Natural killer cell (primary cell): ENCODE measurements at places on chromosomes 6 and 20.

DNA sequence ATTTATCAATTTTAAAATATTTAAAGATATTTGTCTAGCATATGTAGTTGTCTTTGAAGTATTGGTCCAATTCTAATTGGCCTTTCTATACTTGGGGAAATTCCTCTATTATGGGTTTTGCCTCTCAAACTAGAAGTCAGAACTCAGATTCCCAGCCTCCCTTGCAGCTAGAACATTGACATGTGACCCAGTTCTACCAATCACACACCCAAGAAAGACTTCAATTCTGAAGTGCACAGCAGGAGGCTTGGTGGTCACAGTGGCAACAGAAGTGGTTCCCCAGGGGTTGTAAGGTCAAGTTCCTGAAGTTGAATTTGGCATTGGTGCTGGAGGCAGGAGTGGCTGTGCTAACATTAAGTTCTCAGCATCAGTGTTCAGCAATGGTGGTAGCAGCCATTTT, 14.8 kb upstream of the FKBP5 start:
- H3K27ac ChIP-seq: no peak overlapping the region
- H3K4me1 ChIP-seq: no peaks in the 10 kb centered on the region
- H3K27me3 ChIP-seq: no peaks in the 10 kb centered on the region
- no peak overlapping the region for H3K4me3 ChIP-seq

DNA sequence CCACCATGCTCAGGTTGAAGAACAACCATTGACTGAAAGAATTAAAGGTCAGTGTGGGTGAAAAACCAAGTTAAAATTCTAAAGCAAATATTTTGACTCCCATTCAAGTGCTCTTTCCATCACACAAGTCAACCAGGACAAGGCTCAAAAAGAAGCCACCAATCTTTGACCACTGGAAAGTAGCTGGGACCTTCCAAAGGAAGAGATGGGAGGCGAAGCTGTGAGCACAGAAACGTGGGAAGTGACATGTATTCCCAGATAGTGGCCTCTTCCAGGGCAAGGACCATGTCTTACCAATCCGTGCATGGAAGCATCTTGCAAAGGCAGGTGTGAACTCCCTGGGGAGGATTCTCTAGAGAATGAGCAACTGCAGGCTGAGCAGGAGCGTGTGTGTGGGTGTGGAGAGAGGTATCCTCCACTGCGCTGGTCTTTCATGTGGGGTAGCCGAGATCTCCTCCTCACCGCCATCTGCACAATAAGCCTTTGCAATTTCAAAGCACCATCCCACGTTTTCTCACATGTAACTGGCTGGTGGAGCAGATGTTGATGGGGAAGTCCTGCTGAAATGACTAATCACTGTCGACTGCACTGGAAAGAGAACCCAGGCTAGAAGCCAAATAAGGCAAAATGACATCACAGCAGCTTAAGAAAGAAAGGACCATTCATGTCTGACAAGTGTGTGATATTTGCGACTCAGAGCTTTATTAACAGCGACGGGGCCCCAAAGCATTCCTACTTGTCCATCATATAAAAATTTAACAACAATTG, 189.4 kb upstream of the RREB1 start:
- no peak overlapping the region for H3K27ac ChIP-seq
- peaks cover 4% of the 10 kb centered on the region for H3K4me1 ChIP-seq
- no peaks in the 10 kb centered on the region for H3K27me3 ChIP-seq
- DNase-seq: peak; percentile 44
- no peaks in the 10 kb centered on the region for H3K36me3 ChIP-seq

DNA sequence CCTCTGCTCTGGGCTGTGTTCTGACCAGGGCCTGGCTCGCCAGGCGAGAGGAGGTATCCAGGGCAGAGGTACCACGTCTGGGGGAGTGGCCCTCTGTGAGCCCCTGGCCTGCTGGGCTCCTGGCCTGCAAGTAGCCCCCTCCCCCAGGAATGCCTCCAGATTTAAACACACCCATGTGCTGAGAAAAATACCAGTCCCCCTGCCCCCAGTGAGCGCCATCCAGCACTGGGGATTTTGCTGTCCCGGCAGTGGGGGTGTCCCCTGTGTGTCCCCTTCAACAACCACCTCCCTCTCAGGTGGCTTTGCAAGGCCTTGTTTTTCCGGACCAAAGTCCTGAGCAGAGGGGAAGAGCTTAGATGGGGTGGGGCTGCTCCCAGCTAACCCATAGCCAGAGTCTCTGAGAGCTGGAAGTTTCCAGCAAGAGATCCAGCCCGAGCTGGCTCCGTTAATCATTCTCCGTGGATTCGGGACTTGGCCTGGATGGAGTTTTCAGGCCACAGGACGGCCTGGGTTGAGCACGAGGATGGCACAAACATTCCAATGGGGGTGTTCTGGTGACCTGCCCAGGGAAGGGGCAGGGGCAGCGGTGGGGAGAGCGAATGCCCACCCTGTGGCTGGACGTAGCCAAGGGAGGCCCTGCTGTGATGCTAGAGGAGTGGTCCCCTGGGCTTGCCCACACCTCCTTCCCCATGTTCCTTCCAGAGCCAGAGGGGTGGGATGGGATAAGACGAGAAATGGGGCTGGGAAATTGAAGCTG, 29.0 kb downstream of the PCK1 start:
- H3K27me3 ChIP-seq: no peaks in the 10 kb centered on the region
- no peak overlapping the region for H3K27ac ChIP-seq
- H3K4me1 ChIP-seq: no peaks in the 10 kb centered on the region
- no peak for DNase-seq
- no peaks in the 10 kb centered on the region for H3K36me3 ChIP-seq

DNA sequence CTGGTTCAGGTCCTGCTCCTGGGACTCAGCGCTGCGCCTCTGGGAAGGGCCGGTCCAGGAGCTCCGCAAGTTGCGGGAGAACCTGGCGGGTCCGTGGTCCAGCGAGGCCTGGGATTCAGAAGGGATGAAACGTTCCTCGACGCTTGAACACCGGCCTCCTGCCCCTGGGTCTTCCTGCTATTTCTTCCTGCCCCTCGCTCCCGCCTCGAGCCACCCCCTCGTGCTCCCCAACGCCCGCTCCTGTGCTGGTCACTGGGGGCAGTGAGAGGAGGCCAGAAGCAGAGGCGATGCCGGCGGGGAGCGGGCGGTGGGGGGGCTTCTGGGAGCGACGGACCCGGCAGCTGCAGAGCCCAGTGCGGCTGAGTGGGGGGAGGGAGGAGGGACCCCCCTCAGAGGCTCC, 20.8 kb upstream of the KIF25 start:
- H3K27me3 ChIP-seq: no peaks in the 10 kb centered on the region
- H3K4me1 ChIP-seq: no peaks in the 10 kb centered on the region
- H3K36me3 ChIP-seq: no peaks in the 10 kb centered on the region
- no peak overlapping the region for H3K4me3 ChIP-seq
- no peak overlapping the region for H3K27ac ChIP-seq

DNA sequence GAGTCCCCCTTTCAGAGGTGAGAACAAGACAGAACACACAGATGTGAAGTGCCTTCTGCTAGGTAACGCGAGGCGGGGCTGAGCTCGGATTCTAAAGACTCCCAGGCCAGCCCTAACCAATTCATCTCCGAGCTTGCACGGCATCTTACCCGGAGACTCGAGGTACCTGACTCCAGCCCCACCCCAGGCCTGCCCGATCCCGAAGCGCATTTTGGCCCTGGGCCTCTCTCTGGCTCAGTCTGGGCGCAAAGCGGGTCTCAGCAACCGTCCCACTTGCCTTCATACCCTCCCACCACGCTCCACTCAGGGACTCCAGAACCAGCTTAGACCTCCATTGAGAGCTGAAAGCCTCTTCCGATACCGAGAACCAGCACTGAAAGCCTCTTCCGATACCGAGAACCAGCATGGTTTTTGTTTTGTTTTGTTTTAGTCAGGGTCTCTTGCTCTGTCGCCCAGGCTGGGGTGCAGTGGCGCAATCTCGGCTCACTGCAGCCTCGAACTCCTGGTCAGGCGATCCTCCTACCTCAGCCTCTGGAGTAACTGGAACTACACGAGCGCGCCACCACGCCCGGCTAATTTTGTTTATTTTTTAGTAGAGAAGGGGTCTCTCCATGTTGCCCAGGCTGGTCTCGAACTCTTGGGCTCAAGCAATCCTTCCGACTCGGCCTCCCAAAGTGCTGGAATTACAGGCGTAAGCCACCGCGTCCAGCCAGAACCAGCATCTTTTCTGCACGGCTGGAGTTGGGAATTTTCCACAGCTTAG, 557 bp upstream of the DYNLRB1 start:
- H3K4me1 ChIP-seq: peaks cover 22% of the 10 kb centered on the region
- H3K36me3 ChIP-seq: peaks cover 12% of the 10 kb centered on the region
- peak overlapping the region; percentile 80 for H3K27ac ChIP-seq
- DNase-seq: peak; percentile 83
- H3K27me3 ChIP-seq: no peaks in the 10 kb centered on the region
- H3K4me3 ChIP-seq: peak overlapping the region; percentile 98

DNA sequence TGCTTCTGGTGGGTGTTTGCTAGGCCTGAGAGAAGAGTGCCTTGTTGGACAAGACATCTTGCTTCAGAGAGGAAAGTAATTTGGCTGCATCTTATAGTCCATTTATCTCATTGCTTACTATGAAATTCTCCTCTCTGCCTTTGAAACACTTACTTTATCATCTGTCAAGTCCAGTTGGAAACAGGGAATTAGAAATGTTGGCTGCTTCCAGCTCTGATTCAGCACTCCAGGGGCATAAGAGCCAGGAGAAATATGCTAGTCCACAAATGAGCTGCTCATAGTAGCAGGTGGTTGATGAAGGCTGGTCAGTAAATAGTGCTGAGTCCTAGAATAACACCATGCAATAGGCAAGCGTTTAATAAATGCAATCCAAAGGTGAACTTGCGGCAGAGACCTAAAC, 227.1 kb downstream of the SLC35F1 start:
- no peak overlapping the region for H3K4me3 ChIP-seq
- H3K36me3 ChIP-seq: no peaks in the 10 kb centered on the region
- no peaks in the 10 kb centered on the region for H3K4me1 ChIP-seq
- DNase-seq: no peak

DNA sequence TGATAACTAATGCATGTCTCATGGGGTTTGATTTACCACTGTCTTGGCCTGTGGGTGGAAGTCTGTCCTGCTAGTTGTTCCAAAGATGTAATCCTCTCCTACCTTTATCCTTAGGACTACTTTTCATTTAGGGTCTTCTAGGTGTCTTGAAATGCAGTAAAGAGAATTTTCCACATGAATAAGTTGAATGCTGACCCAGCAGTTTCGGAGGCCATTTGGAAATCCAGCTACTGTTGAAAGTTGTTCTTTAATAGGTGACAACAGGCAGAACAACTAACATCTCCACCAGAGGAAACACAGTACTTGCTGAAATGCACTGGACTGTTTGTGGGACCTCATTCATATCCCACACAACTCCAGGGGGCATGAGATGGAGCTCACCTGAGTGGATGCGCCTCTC, 478.1 kb downstream of the BTBD3 start:
- DNase-seq: no peak
- no peak overlapping the region for H3K27ac ChIP-seq
- H3K4me3 ChIP-seq: no peak overlapping the region
- H3K27me3 ChIP-seq: no peaks in the 10 kb centered on the region
- no peaks in the 10 kb centered on the region for H3K4me1 ChIP-seq

- no peaks in the 10 kb centered on the region for H3K4me1 ChIP-seq
- H3K4me3 ChIP-seq: no peak overlapping the region
- DNase-seq: no peak
- no peaks in the 10 kb centered on the region for H3K36me3 ChIP-seq
- H3K27me3 ChIP-seq: no peaks in the 10 kb centered on the region
Observed at GRCh38 chr6:115796061-115796460, 264.6 kb downstream of the FRK start.

DNA sequence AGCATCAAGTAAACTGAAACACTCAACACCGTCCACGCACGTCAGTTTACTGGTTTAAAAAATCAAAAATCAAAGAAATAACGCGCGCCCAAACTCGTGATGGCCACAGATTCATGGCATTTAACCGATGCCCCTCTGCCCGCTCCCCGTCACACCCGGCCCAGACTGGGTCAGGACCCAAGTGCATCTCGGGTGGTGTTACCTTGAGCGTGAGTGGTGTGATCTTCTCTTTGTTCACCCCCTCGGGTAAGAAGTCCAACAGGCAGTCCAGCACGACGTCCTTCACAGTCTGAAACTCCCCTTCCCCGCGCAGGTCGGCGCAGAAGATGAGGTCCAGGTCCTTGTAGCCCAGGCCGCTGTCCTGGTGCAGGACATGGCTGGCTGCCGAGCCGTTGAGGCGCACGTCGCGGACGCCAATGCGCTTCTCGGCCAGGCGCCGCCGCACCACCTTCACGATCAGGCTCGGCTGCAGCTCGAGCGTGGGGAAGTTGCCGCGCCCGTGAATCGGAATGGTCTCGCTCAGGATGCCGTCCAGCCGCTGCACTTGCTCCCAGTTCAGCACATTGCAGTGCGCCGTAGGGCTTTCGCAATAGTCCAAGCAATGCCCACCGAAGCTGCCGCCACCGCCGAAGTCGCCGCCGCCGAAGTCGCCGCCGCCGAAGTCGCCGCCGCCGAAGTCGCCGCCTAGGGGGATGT, 945 bp downstream of the TENT5A start:
- H3K4me1 ChIP-seq: peaks cover 29% of the 10 kb centered on the region
- H3K36me3 ChIP-seq: peaks cover 1% of the 10 kb centered on the region
- peak overlapping the region; percentile 96 for H3K27ac ChIP-seq
- no peaks in the 10 kb centered on the region for H3K27me3 ChIP-seq
- peak overlapping the region; percentile 93 for H3K4me3 ChIP-seq

- H3K4me3 ChIP-seq: no peak overlapping the region
- H3K4me1 ChIP-seq: no peaks in the 10 kb centered on the region
- H3K36me3 ChIP-seq: no peaks in the 10 kb centered on the region
- H3K27me3 ChIP-seq: no peaks in the 10 kb centered on the region
- no peak overlapping the region for H3K27ac ChIP-seq
Observed at GRCh38 chr6:67287566-67287965, 1347.5 kb upstream of the ADGRB3 start.

GRCh38 chr6:69069881-69070280, 434.8 kb downstream of the ADGRB3 start:
- H3K27ac ChIP-seq: no peak overlapping the region
- no peak overlapping the region for H3K4me3 ChIP-seq
- no peaks in the 10 kb centered on the region for H3K27me3 ChIP-seq
- no peak for DNase-seq

- H3K27me3 ChIP-seq: no peaks in the 10 kb centered on the region
- no peak for DNase-seq
- H3K36me3 ChIP-seq: no peaks in the 10 kb centered on the region
- no peak overlapping the region for H3K4me3 ChIP-seq
- no peak overlapping the region for H3K27ac ChIP-seq
Observed at GRCh38 chr20:23189854-23190253, 103.7 kb upstream of the CD93 start.

- no peak for DNase-seq
- H3K4me3 ChIP-seq: no peak overlapping the region
- no peaks in the 10 kb centered on the region for H3K36me3 ChIP-seq
- no peak overlapping the region for H3K27ac ChIP-seq
- no peaks in the 10 kb centered on the region for H3K27me3 ChIP-seq
Observed at GRCh38 chr6:170175644-170176135, 115.2 kb downstream of the DLL1 start.

- no peaks in the 10 kb centered on the region for H3K27me3 ChIP-seq
- DNase-seq: no peak
- H3K4me3 ChIP-seq: no peak overlapping the region
- no peak overlapping the region for H3K27ac ChIP-seq
Observed at GRCh38 chr6:105591053-105591452, 188.2 kb upstream of the PREP start.

DNA sequence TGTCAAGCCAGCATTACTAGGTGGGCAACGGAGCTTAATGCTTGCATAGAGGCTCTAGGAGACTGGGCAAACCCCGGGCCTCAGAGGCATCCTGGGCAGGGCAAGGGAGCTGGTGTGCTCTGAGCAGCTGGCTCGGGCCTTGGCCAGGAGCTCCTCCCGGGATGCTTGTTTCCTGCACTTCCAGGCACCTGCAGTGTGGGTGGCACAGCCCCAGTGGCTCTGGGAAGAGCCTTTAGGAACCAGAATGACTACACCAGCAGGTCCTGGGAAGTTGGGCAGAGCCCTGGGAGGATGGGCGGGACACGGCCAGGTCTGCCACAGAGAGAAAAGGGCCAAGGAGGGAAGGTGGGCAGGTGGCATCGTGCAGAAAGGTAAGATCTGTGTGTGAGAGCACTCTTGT, 80.4 kb upstream of the CD93 start:
- H3K36me3 ChIP-seq: no peaks in the 10 kb centered on the region
- no peak for DNase-seq
- no peak overlapping the region for H3K27ac ChIP-seq
- no peak overlapping the region for H3K4me3 ChIP-seq
